NCI-H446 treated with DMSO at 0.1 percent for 48 hours (cell line): ENCODE measurements at places on chromosomes 6 and 20.

- peak; percentile 50 for DNase-seq
Measured at GRCh38 chr6:26311385-26312095, 53.5 kb upstream of the BTN3A2 start.

DNA sequence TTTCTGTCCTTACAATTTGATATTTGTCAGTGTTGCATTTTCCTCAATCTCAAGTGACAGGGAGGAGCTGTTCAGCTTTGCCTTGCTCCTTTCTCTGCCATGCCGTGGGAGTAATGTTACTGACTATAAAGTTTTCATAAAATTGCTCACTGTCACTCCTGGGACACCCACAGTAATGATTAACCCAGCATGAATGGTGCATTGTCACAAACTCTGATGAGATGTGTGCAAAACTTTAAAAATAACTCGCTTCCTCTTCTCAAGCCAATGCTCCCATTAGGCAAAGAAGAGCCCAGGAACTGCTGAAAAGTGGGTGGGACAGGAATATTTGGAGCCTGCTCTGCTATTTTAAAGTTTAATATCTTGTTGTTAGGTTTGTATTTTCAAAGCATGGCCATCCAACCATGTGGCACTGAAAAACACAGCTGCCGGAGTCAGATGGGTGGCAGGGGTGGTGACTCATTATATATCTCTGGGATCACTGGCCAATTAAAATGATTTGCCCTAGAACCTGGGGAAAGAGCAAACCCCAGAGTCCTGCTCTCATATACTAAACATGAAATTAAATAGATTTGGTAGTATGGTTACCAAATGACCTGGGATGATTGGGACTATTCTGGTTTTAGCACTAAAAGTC, 260.1 kb downstream of the BTBD3 start:
- no peak for DNase-seq

- DNase-seq, result no peak
Measured at GRCh38 chr6:7691021-7691420, 34.9 kb upstream of the BMP6 start.

DNA sequence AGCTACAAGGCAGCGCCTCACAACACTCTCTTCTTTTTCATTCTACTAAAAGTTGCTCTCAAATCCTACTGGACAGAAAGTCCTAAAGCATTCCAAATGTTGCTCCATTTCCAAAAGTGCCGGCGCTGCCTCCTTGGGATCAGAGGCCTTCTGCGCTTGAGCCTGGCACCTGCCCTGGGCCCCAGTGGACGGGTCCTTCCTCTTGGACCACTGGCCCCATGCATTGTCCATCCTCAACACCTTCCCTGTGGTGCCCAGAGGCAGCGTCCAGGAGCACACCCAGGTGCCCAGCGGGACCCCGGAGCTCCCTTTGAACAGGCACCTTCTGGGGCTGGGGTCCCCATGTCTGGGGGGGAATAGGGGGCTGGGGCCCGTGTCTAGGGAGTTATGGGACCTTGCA, 205.2 kb downstream of the ERMARD start:
- no peak for DNase-seq

- DNase-seq, result no peak
Measured at GRCh38 chr6:116087437-116088027, 13.1 kb upstream of the NT5DC1 start.

DNA sequence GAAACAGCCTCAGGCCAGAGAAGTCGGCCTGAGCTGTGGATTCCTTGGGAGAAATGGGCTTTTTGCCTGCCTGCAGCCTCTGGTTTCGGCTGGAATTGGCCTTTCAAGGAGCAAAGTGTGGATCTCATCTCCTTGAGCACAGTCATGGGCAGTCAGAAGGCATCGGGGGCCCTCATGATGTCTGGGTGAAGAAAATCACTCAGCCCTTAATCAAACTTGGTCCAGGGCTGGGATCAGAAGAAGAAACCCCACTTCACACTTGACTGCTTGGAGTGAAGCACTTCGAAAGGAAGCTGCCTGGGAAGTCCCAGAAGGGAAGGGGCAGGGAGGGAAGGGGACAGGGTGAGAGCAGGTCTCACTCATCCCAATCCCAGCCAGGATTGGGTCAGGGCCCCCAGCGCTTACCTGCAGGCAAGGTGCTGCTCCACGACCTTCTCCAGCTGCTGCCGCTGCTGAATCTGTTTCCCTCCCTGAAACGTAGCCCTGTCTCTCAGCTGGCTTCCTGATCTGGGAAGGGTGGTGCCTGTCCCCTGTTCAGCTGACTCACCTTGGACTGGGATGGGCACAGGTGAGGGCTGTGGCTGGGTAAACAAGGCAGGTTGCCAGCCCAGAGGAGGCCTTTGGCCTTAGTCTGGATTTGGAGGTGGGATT, at the start of gene SDCBP2:
Gene SDCBP2, minus strand, starts transcription at position 460 of the 651 bp plus-strand sequence. CDS start 8,723 bp downstream, outside the sequence.
- no peak for DNase-seq

GRCh38 chr6:158564243-158565121, 4.6 kb downstream of the TMEM181 start:
- DNase-seq, result no peak

GRCh38 chr6:30767158-30767943, 23.0 kb upstream of the IER3 start:
- DNase-seq, result no peak

GRCh38 chr6:100808638-100809275, 72.4 kb downstream of the ASCC3 start:
- no peak for DNase-seq

- DNase-seq, result no peak
Measured at GRCh38 chr6:37611516-37611915, 86.2 kb downstream of the MDGA1 start.

- DNase-seq, result no peak
Measured at GRCh38 chr6:147986846-147987245, 355.8 kb upstream of the SASH1 start.

GRCh38 chr6:39836606-39837005, 44.4 kb downstream of the DAAM2 start:
- no peak for DNase-seq

GRCh38 chr6:39496915-39497314, 174.4 kb upstream of the KCNK16 start:
- DNase-seq, result peak; percentile 77

GRCh38 chr6:44270526-44271405, 516 bp downstream of the TMEM151B start:
- no peak for DNase-seq

DNA sequence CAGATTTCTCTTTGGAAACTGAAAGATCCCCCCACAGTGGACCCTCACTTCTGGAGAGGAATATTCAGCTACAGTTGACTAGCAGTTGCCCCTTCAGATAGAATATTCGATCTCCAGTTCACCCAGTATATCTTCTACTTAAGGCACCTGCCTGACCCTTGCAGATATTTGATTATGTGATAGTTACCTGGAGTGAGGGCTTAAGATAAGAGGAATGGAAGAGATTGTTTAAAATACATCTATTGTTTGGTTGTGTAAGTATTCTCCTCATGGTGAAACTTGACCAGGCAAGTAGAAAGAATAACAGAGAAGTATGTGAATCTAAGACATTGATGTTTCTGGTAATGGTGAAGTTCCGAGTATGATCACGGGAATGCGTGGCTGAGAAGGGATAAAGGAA, 1.6 kb upstream of the ZCCHC3 start:
- DNase-seq, result no peak

GRCh38 chr6:158347335-158347734, 35.1 kb downstream of the TULP4 start:
- DNase-seq, result no peak

DNA sequence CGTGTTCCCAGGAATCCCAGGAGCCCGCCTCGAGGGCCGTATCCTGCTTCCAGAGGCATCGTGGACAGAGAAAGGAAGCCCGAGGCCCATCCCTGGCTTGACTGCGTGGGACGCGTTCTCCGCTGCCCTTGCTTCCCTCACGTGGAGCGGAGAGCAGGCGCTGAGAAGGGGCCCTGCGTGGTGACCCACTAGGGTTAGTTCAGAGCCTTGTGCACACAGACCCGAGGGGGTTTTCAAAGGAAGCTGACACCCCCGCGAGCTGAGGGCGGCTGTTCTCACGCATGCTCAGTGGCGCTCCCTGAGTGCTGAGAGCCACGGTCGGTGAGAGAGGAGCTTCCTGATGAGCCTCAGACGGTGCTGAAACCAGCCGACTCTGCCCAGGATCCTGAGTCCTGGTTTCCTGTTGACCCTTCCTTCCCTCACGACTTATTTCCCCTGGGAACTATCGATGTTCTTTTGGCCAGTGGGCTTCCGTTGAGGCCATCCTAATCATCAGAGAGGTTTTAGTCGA, 28.9 kb upstream of the CCR6 start:
- no peak for DNase-seq

DNA sequence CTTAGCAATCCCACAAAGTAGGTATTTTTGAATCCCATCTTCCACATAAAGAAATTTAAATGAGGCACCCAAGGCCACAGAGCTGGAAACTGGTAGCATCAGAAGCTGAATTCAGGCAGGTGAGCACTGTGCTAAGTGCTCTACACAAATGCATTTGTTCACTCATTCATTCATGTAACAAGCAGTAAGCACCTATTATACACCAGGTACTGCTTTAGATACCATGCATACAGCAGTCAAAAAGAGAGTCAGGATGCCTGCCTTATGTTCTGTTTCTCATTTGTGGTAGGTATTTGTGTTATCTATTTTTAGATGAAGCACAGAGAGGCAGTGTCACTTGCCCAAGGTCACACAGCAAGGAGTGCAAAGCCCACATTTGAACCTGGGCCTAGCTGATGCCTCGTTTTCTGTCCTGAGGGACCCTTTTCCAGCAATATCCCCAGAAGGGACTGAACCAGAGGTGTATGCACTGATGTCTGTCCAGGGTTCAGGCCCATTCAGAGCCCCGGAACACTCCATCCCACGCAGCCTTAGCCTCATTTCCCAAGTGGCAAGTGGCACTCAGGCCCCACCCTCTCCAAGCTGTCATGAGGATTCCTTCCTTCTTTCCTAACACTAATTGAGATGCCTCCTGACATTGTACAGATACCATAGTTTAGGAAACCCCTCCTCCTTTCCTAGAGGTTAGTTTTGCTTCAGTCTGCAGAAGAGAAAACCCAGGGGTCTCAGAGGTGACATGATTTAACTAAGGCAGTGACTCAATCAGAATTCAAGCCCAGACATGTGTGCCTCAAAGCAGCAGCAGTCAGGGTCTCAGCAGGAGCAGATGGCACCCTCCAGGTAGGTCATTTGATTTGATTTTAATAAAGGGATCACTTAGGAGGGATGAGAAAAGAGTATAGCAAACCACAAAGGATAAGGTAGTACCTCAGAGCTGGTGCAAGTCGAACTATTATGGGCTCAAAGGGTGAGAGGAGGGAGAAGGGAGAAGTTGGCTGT, 61.2 kb upstream of the SIRPA start:
- DNase-seq, result peak; percentile 35

- no peak for DNase-seq
Measured at GRCh38 chr6:79453558-79454042, 83.6 kb downstream of the LCA5 start.

DNA sequence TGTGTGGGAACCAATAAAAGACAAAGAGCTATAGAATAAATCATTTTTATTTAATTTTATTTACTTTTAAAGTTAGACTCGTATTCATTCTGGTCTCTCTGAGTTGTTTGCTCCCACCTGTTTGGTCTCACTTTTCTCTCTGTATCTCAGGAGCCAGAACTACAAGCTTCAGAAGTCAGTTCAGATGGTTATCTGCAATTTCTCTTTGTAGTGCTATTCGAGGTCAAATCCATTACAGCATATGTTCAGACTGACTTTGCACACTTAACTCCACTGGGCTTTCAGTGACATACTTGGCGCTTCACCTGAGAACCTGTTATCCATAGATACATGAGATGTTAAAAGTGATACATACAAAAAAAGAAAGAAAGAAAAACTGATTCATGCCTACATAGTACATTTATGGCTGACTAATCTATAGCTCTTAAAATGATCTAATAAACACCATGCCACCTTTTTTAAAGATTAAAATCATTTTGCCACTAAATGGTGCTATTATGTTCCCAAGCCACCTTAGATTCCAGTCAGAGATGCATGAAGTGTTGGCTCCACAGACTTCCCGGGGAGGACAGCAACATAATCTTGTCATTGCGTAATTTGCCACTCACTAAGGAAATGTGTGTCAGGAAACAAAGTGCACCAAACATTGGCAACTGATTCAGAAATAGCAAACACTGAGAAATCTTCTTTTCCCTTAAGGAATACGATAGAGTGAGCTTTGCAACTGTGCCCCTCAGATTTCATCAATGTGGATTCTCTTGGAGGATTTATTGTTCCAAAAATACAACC, 396.7 kb downstream of the HACE1 start:
- DNase-seq, result no peak

GRCh38 chr6:117205876-117206275, 59.5 kb upstream of the VGLL2 start:
- no peak for DNase-seq

- DNase-seq, result no peak
Measured at GRCh38 chr6:43725643-43726580, 38.3 kb upstream of the MRPS18A start.

DNA sequence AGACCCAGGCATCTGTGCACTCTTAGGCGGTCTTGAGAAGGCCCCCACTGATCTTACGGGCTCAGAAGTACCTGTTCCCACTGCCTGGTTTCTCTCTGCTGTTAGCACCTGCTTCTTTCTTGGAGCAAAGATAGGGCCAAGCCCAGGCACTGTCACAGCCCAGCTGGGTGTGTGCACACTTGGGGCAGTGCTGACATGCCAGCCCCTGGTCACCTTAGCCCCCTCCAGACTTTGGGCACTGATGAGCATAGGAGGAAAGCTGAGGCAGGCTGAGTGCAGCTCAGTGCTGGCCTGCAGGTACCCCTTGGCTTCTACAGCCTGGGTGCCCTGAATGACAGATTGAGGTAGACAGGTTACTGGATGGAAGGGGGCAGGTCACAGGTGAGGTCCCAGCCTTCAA, 105.7 kb upstream of the AHI1 start:
- no peak for DNase-seq

GRCh38 chr20:47455133-47456040, 46.3 kb upstream of the NCOA3 start:
- no peak for DNase-seq

DNA sequence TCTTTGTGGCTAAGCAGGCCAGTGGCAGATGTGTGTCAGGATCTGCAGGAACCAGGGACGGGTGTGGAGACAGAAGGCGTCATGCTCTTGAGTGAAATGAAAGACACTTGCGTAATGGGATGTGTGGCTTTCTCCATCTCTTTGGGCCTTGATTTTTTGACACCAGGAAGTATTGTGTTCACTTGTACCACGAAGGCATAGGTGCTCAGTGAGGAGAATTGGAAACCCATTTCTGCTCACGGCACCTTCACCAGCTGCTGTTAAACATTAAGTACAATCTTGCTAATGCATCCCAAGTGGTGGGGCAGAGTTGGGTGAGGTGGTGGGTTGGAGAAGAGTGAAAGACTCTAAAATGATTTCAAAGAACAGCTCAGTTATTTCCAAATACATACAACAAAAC, 30.0 kb downstream of the GJA10 start:
- no peak for DNase-seq

DNA sequence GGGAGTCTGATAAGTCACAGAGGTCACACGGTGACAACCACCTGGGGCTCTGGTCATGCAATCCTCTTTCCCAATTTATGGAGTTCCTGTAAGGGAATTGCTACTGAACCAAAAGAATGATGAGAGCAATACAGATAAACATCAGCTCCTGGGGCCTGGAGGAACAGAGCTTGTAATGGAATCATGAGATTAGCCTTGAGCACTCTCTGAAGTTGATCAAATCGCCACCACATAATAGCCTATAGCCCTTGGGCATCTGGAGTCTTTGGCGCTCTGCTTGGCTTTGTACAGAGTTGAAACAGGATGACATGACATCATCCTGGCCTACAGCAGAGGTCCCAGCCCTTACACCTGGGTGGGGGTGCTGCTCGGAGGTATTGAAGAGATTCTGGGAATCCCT, 154.3 kb upstream of the DTNBP1 start:
- DNase-seq, result no peak
